Stimulated activated CD8-positive, alpha-beta memory T cell treated with anti-CD3 and anti-CD28 coated beads, Interleukin-4, amount 100 ng/mL, for 24 hours (primary cell): ENCODE measurements at places on chromosomes 7 and 10.

DNA sequence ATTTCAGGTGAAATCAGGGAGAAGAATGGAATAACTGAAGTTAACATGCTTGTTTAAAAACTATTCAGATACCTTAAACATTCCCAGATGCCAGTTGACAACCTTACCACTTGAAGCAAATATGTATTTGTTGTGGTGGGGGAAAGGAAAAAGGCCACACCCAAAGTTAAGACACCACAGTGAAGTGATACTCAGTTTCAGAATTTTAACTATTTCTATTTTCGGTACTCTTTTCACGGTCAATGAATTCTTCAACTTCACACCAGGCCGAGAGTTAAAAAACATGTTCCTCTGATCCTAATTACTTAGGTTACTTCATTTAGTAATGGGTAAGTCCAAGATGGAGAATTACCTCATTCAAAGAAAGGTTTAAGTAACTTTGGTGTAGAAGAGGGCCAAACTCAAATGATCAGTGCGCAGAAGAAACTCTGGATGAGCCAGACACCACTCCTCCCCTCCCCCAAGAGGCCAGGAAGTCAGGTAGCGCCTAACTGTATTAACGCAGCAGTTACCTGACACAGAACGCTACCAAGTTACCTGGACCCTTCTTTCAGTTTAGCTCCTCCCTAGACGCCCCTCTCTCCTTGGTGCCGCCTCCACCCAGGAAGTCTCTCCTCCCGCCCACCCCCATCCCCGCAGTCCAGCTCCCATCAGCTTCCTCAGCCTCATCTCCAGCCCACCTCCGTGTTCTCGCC, 700 bp downstream of the MTPN start:
- DNase-seq: no peak

DNA sequence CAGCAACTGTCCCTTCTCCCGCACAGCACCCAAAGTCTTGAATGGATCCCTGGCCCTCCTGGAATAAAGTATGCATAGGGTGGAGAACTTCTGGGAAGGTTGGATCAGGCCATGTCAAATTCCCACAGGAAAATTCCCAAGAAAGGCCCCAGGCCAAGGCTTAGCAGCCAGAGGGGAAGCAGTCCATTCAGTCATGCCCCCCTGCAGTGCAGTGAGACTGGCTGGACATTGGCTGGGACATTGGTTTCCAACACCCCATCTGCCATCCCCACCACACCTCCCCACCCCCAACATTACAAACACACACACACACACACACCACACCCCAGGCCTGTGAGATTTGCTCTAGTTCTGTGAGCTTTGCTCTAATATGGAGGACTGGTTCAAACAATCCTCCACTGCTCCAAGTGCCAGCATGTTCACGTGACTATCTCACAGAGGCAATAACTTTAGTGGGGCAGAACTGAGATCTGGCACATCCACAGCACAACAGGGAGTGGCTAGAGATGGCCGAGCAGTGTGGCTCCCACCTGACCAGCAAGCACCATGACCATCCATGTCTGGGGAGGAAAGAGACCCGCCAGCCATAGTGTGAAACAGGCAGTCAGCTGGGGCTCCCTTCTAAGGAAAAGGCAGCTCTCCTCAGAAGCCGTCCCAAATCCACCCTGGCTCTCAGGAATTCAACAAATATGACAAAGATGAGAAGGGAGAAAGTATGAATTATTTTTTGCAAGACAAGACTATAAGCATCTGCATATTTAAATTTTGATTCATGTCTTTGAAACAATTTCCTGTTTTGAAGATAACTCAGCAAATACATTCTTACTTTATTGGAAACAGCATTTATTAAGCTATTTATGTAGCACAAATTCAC, 6.7 kb upstream of the FAM170B start:
- no peak for DNase-seq

DNA sequence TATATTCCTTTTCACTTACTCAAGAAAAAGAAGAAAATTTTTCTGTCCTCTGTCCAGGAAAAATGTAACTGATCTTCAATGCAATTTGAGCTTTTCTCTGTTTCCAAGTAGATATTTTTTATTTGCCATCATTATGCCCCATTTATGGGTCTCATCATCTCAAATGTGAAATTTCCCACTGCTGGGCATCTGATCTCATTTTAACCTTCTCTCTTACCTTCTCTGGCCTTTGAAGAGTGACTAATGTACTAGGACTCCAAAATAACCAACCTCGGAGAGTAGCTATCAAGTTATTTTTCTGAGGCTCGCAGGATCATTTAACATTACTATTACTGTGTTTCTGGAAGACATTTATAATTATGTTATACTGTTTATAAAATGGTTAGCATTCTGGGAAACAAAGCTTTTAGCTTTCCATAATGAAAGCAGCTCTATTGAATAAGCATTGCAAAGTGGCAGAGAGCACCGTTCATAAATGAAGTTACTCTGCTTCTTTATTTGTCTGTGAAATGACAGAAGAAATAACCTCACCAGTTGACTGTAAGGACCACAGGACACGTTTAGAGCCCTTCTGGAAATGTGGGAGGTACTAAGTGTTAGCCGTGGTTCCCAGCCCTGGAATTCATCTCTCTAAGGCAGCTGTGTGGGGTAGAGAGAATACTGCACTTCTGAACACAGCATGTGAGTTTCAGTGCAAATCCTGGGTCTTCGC, 33.3 kb upstream of the NMT2 start:
- DNase-seq: no peak

GRCh38 chr10:15106352-15107013, 9.3 kb downstream of the RPP38 start:
- DNase-seq: peak; percentile 47

DNA sequence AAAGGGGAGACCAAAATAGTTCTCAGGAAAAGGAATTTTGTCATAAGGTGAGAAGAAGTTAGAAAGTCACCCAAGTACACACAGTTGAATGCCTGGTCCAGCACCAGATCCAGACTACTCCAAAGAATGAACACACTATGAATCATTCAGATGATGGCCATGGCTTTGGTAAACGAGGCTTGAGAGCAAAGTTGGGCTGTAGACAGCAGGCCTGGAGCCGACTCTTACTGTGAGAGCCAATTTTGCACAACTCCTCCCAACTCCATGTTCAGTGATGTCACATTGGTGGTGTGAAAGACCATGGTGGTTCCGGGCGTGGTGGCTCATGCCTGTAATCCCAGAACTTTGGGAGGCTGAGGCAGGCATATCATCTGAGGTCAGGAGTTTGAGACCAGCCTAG, 131.6 kb downstream of the PKD1L1 start:
- DNase-seq: no peak

DNA sequence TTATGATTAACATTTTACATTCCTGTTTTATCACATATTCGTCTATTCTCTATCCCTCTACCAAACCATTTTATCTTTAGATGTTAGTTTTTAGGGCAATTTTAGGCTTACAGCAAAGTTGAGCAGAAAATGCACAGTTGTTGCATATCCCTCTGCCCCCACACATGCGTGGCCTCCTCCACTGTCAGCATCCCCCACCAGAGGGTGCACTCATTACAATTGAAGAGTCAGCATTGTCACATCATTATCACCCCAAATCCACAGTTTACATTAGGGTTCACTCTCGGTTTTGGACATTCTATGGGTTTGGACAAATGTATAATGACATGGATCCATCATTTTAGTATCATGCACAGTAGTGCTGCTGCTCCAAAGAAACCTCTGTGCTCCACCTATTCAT, 86.4 kb downstream of the WDR37 start:
- no peak for DNase-seq

- DNase-seq: no peak
These were observed 1.8 kb upstream of the GLI3 start for GRCh38 chr7:42238709-42239366.

DNA sequence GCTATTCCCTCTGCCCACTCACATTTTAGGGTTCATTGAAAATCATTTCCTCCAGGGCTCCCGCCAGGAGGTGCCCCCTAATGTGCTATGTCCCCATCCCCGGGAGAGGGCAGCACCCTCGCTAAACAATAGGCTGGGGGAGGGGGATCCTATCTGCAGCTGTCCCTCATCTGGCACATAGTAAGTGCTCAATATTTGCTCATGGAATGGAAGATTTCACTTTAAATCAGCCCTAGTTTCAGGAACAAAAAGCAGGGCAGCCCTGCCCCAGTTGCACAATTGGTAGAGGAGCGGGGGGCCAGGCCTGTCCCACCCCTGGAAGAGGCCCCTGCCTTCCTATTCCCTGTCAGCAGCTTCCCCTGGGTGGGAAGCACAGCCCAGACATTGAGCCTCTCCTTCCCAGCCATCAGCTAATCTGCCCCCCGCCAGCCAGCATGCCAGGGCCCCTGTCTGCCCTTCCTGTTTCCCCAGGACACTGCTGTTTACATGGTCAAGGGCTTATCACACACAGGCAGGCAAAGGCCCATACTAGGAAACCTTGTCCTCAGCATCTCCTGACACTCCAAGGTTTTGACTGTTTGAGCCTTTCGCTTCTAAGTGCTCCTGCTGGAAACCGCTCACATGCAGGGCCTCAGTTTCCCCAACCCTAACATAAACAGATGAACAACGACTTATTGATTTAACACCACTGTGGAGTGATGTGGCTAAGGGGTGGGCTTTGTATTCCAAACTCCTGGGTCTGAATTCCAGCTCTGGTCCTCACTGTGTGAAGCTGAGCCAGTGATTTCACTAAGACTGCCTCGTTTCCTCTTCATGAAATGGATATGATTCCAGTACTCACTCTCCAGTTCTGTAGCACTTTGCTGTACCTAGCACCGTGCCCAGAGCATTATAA, 130.7 kb upstream of the ZMIZ1 start:
- DNase-seq: no peak

DNA sequence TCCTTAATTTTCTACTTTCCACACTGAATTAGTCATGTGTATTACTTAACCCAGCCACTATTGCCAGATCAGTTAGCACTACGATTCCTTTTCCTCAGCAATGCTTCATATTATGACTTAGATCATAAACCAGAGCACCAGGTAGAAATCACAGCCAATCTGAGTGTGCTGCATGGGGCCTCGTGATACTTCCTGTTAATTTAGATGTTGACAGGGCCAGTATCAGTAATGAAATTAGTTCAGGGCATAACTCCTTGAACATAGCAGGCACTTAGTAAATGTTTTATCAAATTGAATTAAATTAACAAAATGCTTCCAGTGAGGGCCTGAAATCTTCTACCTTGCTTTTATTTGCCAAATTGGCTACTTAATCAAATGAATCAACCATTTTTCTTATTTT, 169.3 kb upstream of the LRGUK start:
- DNase-seq: no peak

GRCh38 chr10:48759113-48759901, 74.6 kb downstream of the WDFY4 start:
- DNase-seq: no peak

- no peak for DNase-seq
These were observed 12.2 kb downstream of the TRPV6 start for GRCh38 chr7:142873281-142873784.

- DNase-seq: no peak
These were observed 57.9 kb downstream of the OTUD1 start for GRCh38 chr10:23496727-23497126.

- no peak for DNase-seq
These were observed 14.5 kb downstream of the TRIM8 start for GRCh38 chr10:102658802-102659201.

DNA sequence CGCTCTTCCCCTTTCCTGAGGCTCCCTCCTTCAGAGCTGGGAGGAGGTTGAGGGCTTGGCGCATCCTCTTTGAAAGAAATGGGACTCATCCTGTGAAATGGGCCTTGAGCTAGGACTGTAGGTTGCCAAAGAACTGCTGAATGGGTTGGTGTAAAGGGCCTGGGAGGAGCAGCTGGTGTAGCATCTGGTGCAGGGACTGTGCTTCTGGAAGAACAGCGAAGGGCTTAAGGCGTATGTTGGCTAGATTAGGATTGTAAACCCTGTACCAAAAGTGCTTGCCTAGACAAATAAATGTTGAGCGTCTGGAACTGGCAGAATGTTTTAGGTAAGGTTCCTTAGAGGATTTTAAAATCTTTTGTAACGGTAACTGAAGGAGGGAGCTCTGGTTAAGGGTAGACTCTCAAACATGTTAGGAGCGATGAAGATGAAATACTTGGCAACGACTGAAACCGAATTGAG, 563 bp downstream of the STAM start:
- no peak for DNase-seq

DNA sequence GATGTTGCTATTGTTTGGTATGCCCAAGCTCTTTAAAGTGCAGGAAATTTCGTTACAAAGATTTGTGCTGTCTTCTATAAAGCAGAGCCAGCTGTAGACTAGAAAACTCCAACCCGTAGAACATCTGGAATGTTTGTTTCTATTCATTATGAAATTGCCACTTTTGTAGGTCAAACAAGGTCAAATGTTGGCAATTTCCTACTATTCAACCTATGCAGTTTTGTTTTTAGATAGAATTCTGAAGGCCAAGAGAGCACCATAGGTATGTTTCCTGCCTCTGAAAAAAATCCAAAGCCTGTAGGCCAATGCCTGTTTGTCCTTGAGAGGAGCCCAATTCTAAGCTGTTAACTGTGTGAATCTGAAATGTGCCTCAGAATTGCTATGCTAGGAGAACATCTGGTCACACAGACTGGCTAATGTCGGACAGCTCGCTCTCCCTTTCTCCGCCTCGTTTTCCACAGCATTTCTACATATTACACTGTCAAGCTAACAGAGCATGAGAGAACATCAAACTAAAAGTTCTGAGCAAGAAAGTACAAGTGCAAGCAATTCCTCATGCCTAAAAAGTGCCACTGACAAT, 267.2 kb upstream of the LRGUK start:
- no peak for DNase-seq

DNA sequence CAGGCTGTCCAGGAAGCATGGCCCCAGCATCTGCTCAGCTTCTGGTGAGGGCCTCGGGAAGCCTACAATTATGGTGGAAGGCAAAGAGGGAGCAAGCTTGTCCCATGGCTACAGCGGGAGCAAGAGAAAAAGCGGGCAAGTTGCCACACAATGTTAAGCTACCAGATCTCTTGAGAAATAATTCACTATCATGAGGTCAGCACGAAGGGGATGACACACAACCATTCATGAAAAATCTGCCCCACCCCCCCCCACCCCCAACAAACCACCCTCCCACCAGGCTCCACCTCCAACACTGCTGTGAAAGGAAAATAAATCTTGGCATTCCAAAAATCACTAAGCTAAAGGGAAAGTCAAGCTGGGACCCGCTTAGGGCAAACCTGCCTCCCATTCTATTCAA, 545.8 kb upstream of the NRP1 start:
- no peak for DNase-seq

- DNase-seq: no peak
These were observed 109.6 kb downstream of the KIF20B start for GRCh38 chr10:89810908-89811525.
